ENCODE measurements at places on chromosomes 2 and 18.

DNA sequence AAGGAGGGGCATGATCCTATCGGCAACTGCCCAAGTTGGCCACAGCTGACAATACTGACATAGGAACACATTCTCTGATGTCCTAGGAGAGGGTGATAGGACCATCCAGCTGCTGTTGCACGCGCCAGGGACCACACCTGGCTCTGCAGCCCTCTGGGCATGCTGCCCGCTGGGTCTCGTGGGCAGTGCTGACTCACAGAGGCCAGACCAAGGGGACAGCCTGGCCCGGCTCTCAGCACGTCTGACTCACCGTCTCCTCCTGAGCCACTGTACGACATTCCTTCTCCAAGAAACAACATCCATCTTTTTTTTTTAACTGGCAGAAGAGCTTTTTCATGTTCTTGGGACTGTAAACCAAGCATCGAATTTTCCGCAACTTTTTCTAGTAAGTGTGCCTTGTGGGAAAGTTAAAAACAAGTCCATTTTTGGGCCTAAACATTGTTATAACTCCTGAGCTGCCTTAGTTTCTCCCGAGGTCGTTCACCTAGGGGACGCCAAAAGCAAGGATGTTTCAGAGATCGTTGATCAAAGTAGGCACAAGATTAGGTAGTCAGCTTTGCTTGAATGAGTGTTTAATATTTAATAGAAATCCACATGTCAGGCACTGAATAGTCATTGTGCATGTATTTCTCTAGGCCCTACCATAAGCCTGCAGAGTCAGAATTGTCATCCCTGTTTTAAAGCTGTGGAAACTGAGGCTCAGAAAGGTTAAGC, 100.3 kb downstream of the TTC32 start:
- DNase-seq: peak; percentile 83

GRCh38 chr2:119691651-119692245, 12.7 kb downstream of the TMEM177 start:
- DNase-seq: no peak

- no peak for DNase-seq
These were observed 37.8 kb upstream of the RTTN start for GRCh38 chr18:70243131-70243929.

- DNase-seq: no peak
These were observed 132.5 kb upstream of the OSR1 start for GRCh38 chr2:19490846-19491435.

GRCh38 chr2:164386231-164386630, 235.1 kb downstream of the GRB14 start:
- no peak for DNase-seq

GRCh38 chr2:46984642-46985476, 69.3 kb upstream of the MCFD2 start:
- peak; percentile 82 for DNase-seq

DNA sequence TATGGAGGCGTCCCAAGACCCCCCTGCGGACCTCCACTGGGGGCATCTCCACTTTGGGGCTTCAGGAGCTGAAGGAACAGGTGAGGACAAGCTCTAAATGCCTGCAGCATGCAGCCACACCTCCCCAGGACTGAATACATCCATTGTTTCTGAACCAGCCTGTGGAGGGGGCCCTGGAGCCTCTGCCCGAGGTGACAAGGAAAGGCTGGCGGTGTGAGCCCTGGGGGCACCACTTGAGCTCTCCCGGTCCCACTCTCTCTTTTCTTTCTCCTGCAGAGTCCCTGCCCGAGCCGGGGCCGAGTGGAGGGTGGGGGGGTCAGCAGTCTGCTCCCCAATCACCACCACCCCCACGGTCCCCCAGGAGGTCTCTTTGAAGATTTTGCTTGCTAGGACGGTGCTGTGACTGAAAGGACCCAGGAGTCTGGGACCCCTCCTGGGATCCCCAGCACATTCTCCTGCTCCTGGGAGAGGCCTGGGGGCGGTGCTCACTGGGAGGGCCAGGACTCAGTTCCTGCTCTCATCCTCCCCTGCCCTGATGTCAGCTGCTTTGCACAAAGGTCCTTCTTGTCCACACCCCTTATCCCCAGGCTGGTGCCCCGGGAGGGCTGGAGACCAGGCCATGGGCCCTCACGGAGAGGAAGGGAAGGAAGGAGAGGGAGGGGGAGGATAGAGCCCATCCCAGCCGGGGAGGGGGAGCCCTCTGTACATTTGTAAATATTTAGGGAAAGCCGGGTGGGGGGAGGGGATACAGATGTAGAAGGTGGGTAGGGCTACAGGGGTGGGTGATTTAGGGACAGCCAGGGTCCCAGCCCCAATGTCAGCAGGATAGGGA, 5.7 kb downstream of the CHPF start:
- no peak for DNase-seq

DNA sequence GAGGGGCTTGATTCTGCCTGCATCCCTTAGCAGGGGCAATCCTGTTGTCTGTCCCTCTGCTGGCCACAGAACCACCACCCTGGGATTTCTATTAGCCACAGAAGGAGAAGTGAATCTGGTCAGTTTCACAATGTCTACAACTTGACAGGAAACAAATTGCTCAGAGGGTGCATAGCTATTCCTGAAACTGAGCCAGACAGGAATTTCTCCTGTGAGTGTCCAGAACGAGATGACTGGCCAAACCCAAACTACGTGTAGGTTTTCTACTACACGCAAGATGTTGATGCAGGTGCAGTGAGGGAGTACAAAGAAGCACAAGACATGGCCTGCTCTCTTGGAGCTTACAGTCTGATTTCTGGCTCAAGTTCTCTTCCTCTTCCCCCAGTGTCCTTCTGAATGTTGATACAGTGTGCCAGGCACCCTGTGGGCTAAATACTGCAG, 201.9 kb downstream of the CLIP4 start:
- no peak for DNase-seq

- no peak for DNase-seq
These were observed 4.2 kb upstream of the TMEM185B start for GRCh38 chr2:120227111-120227991.

DNA sequence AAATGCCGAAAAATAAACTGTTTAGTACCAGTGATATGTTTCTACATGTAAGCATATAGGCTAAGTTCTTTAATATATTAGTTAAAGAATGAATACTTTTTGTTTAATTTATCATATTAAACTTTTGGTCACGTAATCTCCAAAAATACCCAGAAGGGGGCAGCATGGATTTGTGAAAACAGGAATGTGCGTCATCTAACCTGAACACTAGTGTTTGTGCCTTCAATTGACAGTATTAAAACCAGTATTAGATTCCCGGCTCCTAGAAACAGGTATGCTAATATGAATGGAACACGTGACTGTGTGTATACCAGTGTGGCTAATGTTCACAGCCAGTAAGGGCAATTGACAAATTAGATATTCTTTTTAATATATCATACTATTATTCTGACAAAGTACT, 51.8 kb downstream of the WDR7 start:
- no peak for DNase-seq

GRCh38 chr2:65353046-65353445, 79.4 kb downstream of the SPRED2 start:
- DNase-seq: no peak

DNA sequence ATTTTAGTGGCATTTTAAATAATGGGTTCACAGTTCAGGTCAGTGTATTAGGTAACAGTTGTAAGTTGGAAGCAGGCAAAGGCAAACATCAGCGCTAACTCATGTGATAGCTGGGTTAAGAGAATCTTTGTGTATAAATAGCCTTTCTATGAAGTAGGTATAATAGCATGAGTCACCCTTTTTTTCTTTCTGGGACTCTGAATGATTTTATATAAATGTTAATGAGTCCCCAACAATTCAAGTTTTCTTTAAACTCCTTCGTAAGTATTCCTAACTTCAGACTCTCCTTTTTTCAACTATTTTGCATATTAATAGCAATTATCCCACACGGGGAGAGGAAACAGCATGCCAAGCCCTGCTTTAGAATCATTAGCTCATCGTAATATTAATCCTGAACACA, 384.3 kb downstream of the PIK3C3 start:
- no peak for DNase-seq

DNA sequence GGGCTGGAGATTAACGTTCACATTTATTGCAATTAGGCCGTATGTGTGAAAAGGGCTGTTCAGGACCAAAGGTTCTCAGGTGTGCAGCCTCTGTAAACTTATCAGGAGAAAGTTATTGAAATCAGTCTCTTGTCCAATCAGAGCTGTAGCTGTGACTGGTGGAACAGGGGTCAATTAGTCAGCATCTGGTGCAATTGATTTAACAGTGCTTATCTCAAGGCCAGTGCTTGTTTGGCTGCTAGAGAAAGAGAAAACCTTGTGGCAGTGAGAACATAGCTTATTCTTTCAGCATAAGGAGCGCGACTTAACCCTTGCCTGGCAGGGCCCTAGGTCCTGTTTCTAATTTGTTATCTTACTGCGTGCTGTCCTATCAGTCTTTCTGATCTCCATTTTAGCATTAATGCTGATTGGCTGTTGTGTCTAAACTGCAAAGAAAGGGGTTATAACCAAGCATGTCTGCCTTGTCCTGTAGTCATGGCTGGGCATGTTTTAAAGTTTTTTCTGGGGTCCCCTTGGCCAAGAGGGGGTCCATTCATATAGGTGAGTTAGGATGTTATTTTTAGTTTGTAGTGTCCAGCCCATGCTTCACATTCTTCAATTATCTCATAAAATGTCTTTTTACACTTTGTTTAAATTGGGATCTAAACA, 66.4 kb downstream of the CYB5A start:
- DNase-seq: no peak

- no peak for DNase-seq
These were observed 117.0 kb downstream of the MGAT5 start for GRCh38 chr2:134370655-134371445.

DNA sequence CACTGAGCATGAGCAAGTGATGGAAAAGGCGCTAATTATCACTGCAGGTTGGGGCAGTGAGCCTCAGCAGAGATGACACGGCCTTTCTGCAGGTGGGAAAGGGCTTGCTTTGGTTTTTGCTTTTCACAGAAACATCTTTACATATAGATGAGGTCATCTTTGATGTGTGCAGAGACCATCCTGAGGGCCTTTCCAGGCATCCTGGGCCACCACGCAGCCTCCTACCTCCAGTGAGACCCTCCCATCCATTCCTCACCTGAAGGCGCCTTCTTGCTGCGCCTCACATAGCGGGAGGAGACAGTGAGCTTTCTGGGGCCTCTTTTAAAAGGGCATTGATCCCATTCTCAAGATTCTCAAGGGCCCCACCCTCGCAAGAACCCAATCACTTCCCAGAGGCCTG, 235.3 kb upstream of the RAB6C start:
- DNase-seq: no peak

DNA sequence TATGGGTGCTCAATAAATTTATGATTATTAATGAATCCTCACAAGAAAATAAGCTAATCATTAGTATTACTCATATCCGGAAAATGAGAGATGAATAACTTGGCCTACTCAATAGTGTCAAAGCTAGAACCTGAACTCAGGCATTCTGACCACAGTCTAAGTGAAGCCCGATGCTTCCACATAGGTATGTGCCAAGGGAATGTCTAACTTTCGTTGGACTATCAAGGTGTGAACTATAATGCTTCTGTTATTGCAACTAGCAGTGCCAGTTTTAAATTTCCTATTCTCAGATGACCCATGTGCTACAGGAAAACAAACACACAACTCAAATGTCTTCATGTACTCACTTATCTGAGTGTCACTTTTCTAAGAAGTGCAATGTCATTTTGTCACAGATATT, 1.8 kb downstream of the BARD1 start:
- no peak for DNase-seq

- DNase-seq: no peak
These were observed 16.7 kb upstream of the EHBP1 start for GRCh38 chr2:62688771-62689170.

DNA sequence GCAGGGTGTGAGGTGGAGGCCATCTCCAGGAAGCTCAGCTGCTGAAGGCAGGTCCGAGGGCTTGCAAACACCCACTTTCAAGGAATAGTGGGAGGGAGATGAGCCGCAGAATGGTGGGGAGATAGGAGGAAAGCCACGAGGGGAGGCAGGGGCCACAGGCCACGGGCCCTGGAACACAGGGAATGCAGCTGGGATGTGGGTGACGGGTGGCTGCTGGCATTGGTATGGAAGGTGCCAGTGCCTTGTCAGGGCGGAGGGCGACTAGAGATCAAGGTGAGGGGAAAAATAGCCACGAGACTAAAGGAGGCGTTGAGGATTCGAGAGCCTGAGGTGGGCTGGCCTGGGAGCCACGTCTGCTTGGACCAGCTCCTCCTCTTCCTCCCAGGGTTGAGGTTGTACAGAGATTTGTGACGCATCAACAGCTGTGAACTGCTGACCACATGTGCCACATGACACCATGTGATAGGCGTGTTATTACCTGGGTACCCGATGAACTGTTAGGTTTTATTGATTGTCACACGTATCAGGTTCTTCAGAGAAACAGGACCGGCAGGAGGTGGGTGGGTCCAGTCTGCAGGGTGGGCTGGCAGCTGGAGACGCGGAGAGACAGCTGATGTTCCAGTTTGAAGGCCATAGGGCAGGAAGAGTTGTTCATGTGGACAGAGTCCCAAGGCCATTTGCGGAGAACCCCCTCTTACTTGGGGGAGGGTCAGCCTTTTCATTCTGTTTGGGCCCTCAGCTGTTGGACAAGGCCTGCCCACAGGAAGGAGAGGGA, 9.9 kb downstream of the IMPA2 start:
- no peak for DNase-seq

GRCh38 chr2:136751406-136751805, 13.9 kb upstream of the THSD7B start:
- no peak for DNase-seq

DNA sequence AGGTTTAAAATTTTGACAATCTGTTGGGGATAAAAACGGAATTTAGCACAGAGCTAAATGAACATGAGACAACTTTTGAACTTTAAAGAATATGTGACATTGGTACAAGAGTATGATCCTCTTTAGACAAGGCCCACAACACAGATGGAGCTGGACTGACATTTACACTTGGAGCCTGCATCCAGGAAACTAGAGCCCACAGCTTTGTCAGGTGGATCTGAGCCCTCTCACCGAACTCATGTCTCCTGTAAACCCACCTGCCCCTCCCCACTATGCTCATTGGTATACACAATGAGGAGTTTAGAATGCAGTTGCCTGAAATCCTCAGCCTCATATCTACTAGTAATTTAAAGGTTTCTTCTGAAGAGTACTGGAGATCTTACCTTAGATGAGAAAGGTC, 22.1 kb upstream of the ACAA2 start:
- no peak for DNase-seq
